Endodermal cell (in vitro differentiated cells): ENCODE measurements at places on chromosomes 1 and 21.

GRCh38 chr1:47901001-47901575 is 96.1 kb downstream of the TRABD2B start:
- peaks cover 26% of the 10 kb centered on the region for H3K36me3 ChIP-seq
- no peaks in the 10 kb centered on the region for H3K27me3 ChIP-seq
- H3K27ac ChIP-seq, result no peak overlapping the region
- peak; percentile 60 for DNase-seq
- peaks cover 13% of the 10 kb centered on the region for H3K4me1 ChIP-seq

GRCh38 chr1:79197421-79197820 is 190.9 kb upstream of the ADGRL4 start:
- H3K4me3 ChIP-seq, result no peak overlapping the region
- no peaks in the 10 kb centered on the region for H3K27me3 ChIP-seq
- H3K36me3 ChIP-seq, result no peaks in the 10 kb centered on the region
- DNase-seq, result peak; percentile 41
- peaks cover 3% of the 10 kb centered on the region for H3K4me1 ChIP-seq
- no peak overlapping the region for H3K27ac ChIP-seq

DNA sequence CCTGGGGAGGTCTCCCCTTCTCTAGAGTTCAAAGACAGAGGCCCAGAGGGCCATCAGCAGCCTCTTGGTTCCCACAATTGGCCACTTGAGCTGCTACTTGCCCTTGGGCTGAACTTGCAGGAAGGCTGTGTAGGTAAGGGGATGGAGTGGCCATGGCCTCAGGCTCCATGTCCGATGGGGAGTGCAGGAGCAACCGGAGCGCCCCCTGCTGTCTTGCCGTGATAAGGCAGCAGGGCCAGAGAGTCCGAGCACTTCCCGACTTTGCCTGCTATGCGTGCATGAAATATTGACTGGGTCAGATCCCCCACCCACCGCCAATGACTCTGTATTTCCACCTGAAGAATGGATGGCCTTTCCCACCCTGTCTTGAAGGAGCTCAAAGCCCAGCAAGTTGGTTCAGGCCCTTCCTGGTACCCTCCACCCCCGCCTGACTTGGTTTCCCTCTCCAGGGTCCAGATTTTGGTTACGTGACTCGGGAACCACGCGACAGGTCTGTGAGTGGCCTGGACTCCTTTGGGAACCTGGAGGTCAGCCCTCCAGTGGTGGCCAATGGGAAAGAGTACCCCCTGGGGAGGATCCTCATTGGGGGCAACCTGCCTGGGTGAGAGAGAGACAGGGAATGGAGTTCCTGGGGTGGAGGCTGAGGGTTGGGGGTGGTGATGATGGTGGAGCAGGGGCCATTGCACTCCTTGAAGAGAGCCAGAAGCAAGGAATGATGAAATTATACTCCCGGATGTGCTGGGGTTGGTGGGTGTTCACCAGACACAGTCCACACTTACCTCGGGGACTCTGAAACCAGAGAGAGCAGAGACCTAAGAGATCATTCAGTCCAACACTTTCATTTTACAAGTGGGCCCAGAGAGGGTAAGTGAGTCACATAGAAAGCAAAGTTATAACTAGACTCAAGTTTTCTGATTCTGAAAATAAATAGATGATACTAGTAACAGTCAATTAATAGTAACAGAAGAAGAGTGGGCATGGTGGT is 25.6 kb downstream of the PADI3 start:
- H3K27ac ChIP-seq, result no peak overlapping the region
- no peaks in the 10 kb centered on the region for H3K27me3 ChIP-seq
- no peaks in the 10 kb centered on the region for H3K36me3 ChIP-seq
- peak; percentile 90 for DNase-seq
- no peaks in the 10 kb centered on the region for H3K4me1 ChIP-seq
- H3K4me3 ChIP-seq, result no peak overlapping the region

DNA sequence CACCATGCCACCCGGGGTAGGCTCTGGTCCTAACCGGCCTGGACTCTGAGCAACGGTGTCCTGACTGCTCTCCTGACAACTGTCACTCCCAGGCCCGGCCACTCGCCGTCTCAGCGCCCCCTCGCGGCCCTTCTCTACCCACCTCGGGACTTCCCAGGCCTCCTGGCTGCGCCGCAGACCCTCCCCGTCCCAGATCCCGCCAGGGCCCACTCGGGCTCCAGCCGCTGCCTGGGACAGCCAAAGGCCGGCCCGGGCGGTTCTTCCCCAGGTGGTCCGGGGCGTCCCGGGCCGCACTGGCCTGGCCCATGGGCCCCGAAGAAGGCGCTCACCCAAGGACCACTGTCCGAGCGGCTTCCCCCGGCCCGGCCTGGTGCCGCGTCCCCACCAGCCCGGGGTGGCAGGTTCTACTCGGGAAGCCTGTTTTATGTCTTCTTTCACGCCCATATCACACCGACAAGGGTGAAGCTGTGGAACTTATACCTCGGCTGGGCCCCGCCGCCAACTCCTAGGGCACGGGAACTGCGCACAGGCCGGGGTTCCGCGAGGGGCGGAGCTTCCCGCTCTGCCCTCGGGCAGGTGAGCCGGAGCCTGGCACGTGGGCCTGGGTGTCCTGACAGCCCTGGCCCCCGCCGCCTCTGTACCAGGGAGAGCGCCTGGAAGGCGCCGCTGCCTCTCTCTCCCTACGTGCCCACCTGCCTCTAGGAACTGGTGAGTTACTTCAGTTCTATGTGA is 138.3 kb downstream of the TTLL7 start:
- no peak overlapping the region for H3K27ac ChIP-seq
- H3K27me3 ChIP-seq, result no peaks in the 10 kb centered on the region
- H3K4me1 ChIP-seq, result no peaks in the 10 kb centered on the region
- no peak overlapping the region for H3K4me3 ChIP-seq
- no peaks in the 10 kb centered on the region for H3K36me3 ChIP-seq

GRCh38 chr1:209610631-209610905 is 27.1 kb downstream of the CAMK1G start:
- H3K4me1 ChIP-seq, result no peaks in the 10 kb centered on the region
- no peak overlapping the region for H3K27ac ChIP-seq
- H3K36me3 ChIP-seq, result no peaks in the 10 kb centered on the region
- DNase-seq, result no peak
- H3K27me3 ChIP-seq, result peaks cover 56% of the 10 kb centered on the region
- no peak overlapping the region for H3K4me3 ChIP-seq

DNA sequence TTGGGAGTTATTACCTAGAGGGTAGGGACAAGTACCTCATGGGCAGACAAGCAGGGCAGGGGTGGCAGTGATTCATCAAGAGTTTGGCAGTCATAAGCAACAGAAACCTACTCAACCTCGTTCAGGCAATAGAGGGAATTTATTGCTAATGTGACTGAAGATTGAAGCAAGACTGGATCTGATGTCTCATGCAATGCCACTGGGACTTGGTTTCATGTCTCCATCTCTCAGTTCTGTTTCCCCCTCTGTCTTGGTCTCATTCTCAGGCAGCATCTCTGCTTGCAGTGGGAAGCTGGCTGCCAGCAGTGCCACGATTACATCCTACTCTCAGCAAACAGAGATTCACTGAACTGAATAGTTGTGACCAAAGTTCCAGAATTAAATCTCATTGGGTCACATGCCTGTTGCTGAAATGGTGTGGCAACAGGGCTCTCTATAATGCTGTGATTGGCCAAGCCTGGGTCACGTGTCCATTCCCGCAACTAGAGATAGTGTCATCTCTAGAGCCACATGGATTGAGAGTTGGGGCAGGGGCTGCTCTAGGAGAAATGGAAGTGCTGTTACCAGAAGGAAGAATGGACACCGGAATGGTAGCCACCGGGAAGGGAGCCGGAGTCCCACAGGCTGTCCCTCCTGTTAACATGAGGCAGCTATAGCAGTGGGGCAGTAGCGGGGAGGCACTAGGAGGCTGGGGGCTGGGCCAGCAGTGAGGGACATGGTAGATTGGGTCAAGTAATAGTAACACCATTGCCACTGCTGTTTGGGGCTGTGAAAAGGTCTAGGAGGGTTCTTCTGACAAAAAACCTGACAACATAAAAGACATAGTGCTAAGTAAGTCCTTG is 3.9 kb upstream of the CDC42 start:
- no peak overlapping the region for H3K27ac ChIP-seq
- no peaks in the 10 kb centered on the region for H3K4me1 ChIP-seq
- no peak overlapping the region for H3K4me3 ChIP-seq
- DNase-seq, result peak; percentile 67

DNA sequence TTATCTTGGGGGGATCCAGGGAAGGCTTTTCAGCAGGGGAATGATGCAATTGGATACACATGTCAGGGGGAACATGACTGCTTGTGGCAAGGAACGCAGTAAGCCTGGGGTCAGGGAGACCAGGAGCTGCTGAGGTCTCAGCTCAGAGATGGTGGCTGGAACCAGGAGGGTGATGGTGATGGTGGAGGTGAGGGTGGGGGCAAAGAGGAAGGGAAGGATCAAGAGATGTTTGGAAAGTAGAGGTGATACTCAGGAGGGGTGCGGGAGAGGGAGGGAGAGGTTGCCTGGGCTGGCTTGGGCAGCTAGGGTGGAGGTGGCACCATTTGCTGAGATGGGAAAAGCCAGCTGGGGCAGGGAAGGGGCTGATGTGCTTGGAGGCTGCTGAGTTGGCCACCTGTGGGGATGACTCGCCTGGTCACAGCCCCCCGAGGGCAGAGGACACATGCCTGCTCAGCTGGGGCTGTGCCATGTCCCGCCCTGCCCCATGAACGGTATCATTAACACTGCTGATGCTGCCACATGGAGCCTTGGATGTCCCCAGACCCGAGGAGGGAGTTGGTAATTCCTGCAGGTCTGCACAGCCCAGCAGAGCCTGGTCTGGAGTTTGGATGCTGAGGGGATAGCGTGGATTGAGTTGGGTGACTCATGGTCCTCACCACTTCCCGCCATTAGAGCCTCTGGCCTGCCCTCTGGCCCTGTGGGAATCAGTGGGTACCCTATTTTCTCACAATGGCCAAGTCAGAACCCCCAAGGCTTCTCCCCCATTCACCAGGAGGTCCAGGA is 6.3 kb upstream of the PADI1 start:
- H3K27me3 ChIP-seq, result no peaks in the 10 kb centered on the region
- H3K36me3 ChIP-seq, result no peaks in the 10 kb centered on the region
- no peak overlapping the region for H3K4me3 ChIP-seq
- no peak overlapping the region for H3K27ac ChIP-seq

DNA sequence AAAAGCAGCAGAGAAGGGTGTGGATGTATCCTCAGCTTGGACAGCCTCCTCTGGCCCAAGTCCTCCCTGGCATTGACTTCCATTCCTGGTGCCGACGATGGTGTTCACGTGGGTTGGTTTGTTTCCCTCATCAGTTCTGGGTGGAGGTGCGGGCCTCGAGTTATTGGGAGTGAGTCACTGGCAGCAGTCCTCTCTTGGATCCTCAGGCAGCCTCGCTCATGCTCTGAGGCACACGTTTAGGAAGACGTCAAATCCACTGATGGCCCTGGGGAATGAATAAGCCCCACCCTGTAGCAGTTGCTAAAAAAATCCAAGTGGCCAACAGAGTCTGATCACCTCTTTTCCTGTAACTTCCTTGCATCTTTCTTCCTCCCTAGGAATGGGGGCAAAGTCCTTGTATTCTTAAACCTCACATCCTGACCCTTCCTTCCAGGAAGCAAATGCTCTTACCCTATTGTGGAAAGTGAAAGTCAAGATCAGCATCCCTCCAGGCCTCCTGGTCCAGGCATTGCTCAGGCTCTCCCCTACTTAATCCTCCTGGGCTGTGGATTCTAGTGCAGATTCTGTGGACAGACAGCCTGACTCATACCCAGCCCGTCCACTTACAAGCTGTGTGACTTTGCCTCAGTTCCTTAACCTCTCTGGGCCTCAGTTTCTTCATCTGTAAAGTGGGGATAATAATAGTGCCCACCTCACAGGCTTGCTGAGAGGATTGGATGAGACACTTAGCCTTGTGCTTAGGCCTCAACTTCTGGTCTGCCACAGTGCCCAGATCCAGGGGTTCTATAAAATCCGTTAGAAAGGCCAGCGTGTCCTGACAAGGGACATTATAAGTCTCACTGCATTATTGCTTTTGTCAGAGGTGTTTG is 111.1 kb downstream of the TLR5 start:
- no peaks in the 10 kb centered on the region for H3K27me3 ChIP-seq
- H3K4me1 ChIP-seq, result peaks cover 18% of the 10 kb centered on the region
- H3K4me3 ChIP-seq, result no peak overlapping the region
- H3K36me3 ChIP-seq, result peaks cover 14% of the 10 kb centered on the region

- peaks cover 4% of the 10 kb centered on the region for H3K4me1 ChIP-seq
- no peak overlapping the region for H3K27ac ChIP-seq
Observed at GRCh38 chr21:45208627-45208951, 79.1 kb downstream of the POFUT2 start.
